Effector memory CD4-positive, alpha-beta T cell (primary cell): ENCODE measurements at places on chromosomes 5 and 9.

DNA sequence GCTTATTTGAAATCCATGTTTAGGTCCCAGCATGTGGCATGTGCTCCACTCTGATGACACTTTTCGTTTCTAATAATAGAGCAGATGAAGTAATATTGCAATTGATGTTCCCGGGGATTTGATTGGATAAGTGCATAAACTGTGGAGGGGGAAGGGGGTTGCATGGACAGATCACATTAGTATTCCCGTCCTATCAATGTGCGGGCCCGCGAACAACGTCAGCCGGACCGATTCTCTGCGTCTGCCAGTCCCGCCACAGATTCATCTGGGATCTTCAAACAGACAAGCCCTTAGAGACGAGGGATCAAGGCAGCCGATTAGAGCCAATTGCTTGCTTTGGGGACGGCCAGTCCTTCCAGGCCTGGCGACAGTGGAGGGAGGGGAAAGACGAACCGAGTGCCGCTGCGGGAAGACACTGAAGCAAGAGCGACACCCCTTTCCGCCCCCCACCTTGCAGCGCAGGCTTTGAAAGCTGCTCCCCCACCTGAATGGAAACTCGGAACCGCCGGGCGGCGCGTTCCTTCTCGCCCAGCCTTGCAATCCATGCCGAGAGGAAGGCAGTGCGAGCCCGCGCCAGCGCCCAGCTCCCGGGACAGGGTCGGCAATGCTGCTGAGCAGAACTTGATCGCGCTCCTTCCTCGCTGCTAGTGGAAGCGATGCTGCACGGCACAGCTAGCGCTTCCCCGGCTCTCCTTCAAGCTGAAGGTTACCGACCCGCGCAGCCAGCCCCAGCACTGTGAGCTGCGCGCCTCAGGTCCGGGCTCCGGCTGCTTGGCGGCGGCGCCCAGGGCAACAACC lies at the start of gene RGS7BP:
Gene RGS7BP, plus strand, starts transcription at position 247 of the 798 bp plus-strand sequence. CDS start 610 bp downstream, outside the sequence.
- no peak for DNase-seq

DNA sequence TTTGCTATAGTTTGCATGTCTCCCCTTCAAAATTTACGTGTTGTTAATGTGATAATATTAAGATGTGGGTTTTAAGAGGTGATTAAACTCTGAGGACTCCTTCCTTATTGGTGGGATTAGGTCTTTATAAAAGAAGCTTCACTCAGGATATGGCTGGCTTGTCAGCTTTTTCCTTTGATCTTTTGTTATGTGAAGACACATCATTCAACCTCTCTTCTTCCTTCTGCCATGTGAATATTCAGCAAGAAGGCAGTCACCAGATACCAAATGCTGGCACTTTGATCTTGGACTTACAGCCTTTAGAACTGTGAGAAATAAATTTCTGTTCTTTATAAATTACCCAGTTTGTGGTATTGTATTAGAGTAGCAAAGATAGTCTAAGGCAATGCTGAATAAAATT lies 855.9 kb upstream of the CDH10 start:
- no peak for DNase-seq

GRCh38 chr9:95147452-95148207 lies 169.9 kb downstream of the FANCC start:
- no peak for DNase-seq

- DNase-seq = no peak
Observed at GRCh38 chr5:850511-851006, at the start of gene ZDHHC11. Gene ZDHHC11 (minus strand): TSS chr5:850986. CDS start chr5:850602, 384 bp downstream.

- no peak for DNase-seq
Observed at GRCh38 chr9:81239388-81239787, 450.0 kb downstream of the TLE1 start.

- DNase-seq = no peak
Observed at GRCh38 chr5:124927735-124928134, 181.3 kb upstream of the ZNF608 start.

GRCh38 chr9:134393582-134394280 lies 67.5 kb downstream of the RXRA start:
- peak; percentile 14 for DNase-seq

DNA sequence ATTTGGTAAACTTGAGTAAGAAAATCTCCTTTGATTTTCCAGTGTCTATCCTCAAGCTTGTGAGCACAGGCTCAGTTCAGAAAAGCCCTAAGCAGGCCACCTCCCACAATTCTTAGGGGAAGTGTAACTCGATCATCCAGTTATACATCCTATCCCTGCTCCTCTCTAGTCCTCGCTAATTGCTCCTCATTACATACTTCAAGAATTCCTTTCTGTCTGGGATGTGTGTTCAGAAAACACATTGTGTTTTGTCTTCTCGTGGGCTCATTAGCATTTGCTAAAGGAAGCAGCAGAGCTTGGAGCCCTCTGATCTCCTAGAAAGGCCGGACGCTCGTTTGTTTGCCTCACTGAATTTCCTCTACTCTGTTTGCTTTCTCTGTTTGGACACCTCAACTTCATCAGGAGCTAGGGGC lies 268.2 kb upstream of the RFX3 start:
- no peak for DNase-seq

GRCh38 chr5:125064621-125065438 lies 318.4 kb upstream of the ZNF608 start:
- no peak for DNase-seq

DNA sequence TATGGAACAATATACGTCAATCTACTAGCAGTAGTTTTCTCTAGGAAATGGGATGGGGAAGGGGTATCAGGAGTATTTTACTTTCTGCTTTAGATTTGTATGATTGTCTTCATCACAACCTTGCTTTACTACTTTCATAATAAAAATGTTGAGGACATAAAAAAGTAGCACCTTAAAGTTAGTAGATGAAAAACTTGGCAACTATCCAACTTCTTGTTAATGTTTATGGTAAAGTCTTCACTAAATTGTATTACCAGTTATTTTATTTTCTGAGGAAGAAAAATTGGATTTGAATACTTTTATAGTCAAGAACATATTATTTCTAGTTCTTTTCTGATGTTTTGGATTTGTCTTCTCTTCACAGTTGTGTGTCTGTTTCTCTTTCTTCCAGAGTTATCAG lies 372.1 kb downstream of the ARRDC3 start:
- DNase-seq = no peak

- no peak for DNase-seq
Observed at GRCh38 chr5:766666-767431, 17.7 kb downstream of the ZDHHC11B start.
